Ureter (tissue), 1 donor: ENCODE measurements at places on chromosomes 7 and 10. TPM values are rescaled to one million over a fixed set of nuclear protein-coding genes. Genes with fewer than 3 reads are reported as not detected.

DNA sequence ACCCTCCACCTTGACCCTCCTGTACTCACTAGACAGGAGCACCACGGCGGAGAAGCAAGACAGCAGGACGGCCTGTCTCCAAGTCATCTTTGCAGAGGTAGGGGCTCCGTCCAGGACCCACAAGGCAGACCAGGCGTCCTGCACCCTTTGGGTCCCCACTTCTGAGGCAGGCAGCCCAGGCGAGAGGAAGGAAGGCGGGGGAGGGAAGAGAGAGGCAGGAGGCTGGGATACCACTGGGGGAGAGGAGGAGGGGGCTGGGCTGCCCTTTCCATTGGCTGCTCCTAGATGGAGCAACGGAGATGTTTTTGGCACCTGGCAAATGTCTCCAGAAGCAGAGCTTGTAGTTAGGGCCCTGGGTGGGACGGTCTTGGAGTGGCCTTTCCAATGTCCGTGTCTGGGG, at the start of gene UCMA:
UCMA (minus strand) TSS at position 203 of the 400 bp plus-strand sequence; CDS start at position 87, 116 bp downstream.
- no peak for DNase-seq

DNA sequence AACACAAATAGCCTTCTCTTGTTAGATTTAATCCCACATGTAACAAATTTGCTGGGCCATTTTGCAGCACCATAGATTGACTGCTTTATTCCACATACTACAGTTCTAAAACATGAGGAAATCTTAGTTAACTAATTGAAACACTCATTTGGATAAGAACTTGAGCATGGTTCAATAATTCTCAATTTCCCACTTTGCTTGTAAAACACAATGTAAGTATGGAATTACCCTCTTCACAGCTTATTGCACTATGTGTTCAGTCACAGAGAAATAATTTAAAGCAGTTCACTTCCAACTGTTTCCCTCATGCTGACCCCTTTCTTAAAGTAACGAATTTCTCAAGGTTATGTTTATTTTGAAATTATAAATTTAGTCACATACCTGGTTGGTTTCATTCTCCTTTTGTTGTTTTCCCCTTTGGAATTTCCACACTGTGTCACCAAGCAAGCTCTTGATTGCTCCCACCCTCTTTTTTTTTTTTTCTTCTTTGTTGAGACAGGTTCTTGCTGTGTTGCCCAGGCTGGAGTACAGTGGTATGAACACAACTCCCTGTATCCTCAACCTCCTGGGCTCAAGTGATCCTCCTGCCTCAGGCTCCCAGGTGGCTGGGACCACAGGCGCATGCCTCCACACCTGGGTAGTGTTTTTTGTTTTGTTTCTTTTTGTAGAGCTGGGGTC, 425.4 kb downstream of the EXOC4 start:
- DNase-seq = no peak

- no peak for DNase-seq
Measured at GRCh38 chr7:139566736-139567646, 43.5 kb downstream of the CLEC2L start.

- DNase-seq = no peak
Measured at GRCh38 chr10:82194419-82194818, 319.4 kb downstream of the NRG3 start.

- no peak for DNase-seq
Measured at GRCh38 chr7:75716992-75717626, 21.6 kb downstream of the HIP1 start.

- no peak for DNase-seq
Measured at GRCh38 chr10:97277551-97277950, 14.9 kb downstream of the ARHGAP19 start.

DNA sequence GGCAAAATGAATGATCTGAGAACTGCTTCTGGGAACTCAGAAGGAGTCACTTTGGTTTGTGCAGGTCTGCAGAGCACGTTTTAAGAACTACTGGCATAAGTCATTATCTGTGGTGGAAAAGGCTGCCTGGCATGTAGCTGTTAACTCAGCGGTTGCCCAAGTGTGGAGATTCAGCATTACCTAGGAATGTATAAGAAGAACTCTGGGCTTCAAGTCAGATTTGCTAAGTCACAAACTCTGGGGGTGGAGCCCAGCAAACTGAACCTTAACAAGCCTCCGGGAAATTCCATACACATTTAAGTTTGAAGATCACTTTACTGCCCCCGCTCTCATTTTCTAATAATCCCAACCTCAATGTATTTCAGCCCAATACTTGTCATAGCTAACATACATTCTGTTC, 31.1 kb downstream of the PLXDC2 start:
- DNase-seq = no peak

- no peak for DNase-seq
Measured at GRCh38 chr7:29957521-29958310, 31.9 kb downstream of the SCRN1 start.

- peak; percentile 54 for DNase-seq
Measured at GRCh38 chr7:66013938-66014337, 31.9 kb upstream of the GUSB start.

Gene DRGX
- not detected for total RNA-seq

Gene DKK1
- 22.5 TPM for total RNA-seq

Gene PDE6C
- total RNA-seq = not detected

Gene ZNF22
- total RNA-seq = 21.2 TPM

Gene VPS41
- total RNA-seq = 88.0 TPM

Gene LRRC18
- total RNA-seq = not detected

Gene LHPP
- total RNA-seq = 37.9 TPM
